ENCODE measurements at places on chromosomes 11 and 22.

GRCh38 chr11:110095554-110095953, 2.4 kb downstream of the ZC3H12C start:
- DNase-seq, result no peak

- DNase-seq, result no peak
These were observed 86.3 kb upstream of the HMGXB4 start for GRCh38 chr22:35170716-35171697.

- DNase-seq, result no peak
These were observed 283.3 kb upstream of the ARHGAP42 start for GRCh38 chr11:100403816-100404215.

- peak; percentile 69 for DNase-seq
These were observed 23.0 kb downstream of the POU2AF1 start for GRCh38 chr11:111355956-111356659.

DNA sequence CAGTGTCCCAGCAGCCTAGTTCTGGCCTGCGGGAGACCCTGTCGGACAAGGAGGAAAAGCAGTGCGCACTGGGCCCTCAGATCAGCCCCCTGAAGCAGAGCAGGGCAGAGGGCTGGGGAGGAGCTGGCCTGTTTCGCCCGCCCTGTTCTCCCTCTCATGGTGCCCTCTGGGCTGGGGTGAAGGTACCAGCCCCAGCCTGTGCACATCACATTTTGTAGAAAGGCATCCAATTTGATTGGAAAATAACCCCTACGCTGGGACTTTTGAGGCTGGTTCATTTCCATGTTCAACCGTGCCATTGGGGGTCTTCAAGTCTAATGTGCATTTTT, 832 bp upstream of the NAP1L4 start:
- no peak for DNase-seq

GRCh38 chr11:127803755-127804154, 783.6 kb downstream of the ETS1 start:
- no peak for DNase-seq

DNA sequence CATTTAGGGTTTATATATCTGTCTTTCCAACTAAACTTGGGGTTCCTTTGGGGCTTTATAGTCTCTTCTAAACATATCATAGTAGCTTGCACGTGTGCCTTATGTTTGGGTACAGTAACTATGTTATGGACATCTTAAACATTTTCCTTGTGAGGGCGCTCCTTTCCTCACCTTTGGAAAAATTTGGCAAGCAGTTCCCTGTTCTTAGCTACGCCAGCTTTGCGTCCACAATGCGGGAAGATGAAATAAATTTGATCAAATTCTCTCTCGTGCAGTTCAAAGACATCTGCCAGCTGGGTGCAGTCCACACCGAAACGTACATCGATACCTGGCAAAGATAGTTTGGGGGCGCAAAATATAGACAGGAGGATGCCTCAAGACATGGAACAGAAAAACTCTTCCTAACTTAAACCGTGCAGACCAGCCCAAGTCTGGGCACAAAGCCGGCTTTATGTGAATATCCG, 548 bp downstream of the FDXACB1 start:
- no peak for DNase-seq

DNA sequence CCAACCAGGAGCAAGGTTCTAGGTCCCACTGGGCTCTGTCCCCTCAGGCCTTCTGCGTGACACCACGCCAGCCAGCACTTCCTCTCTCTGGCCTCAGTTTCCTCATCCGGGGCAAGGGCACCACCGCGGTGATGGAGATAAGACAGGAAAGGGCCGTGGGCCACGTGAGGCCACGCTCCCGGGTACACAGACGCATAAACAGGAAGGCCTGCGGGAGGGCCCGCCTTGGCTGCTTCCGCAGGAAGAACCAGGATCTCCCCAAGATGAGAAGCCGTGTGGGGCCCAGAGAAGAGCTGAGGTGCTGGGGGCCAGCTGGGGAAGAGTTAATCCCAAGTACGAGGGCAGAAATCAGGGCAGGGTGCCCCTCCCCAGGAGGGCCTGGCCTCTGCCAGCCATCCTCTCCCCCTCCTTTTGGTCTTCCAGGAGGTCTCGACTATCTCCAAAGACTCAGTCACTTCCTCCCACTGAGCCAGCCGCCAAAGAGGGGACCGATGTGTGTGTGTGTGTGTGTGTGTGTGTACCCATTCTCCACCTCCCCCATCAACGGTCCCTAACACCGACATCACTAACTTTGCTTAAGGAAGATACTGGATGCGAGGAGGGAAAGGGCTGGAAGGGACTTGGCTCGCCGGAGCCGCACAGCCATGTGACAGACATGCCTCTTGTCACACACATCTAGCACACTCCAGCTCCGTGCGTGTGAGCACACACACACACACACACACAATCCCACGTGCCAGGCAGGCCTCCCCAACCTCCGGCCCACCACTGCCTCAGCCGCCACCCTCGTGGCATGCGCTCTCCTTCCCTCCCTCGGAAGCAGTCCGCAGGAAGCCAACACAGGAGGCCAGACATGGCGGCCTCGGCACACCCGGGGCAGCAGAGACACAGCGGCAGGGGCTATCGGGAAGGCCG, 1.4 kb downstream of the MFNG start:
- no peak for DNase-seq

DNA sequence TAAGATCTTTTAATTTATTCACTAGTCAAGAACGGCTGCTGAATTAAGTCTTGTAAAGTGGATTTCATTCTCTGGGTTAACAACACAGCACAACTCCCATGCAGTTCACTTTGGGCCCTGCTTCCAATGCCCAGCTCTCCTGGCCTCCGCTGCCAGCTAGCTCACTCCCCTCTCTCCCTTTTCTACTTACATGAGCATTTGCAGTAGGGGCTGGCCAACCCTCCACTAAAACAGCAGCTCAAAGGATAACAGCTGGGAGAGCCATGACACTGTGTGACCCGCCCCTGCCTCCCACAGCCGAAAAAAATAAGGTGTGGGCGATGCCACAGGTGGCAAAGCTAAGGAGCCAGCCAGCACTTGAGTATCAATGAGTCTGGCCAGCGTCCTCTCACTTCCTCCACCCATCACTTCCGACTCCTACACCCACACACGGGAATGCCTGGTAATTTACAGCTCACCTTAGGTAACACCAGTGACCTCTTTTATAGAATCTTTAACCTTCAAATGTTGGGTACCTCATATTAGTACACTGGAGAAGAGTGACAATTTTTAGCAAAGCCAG, 56.8 kb downstream of the DGCR2 start:
- DNase-seq, result no peak

- DNase-seq, result no peak
These were observed 43.8 kb downstream of the CELF1 start for GRCh38 chr11:47509077-47509536.

GRCh38 chr11:85826116-85826855, 15.3 kb upstream of the SYTL2 start:
- DNase-seq, result no peak

- DNase-seq, result no peak
These were observed 3.9 kb downstream of the OR51B4 start for GRCh38 chr11:5297721-5298323.

- DNase-seq, result no peak
These were observed 112.6 kb downstream of the ST3GAL4 start for GRCh38 chr11:126468102-126468521.

DNA sequence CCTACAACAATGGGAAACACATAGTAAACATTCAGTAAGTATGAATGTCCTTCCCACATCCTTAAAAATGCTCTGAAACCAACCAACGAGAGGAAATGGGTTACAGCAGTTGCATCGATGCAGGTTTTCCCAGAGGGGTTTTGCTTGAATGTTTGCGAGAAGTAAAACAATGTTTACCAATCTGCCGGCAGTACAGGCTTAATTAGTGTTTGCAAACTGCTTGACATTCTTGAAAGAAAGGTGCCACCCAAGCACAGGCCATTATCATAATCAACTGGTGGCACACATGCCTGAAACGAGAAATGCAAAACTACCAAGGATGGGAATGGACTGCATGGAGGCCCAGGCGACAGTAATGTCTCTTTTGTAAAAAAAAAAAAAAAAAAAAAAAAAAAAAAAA, 27.1 kb upstream of the OPCML start:
- no peak for DNase-seq

- DNase-seq, result no peak
These were observed 16.8 kb downstream of the MUC2 start for GRCh38 chr11:1091332-1092083.

DNA sequence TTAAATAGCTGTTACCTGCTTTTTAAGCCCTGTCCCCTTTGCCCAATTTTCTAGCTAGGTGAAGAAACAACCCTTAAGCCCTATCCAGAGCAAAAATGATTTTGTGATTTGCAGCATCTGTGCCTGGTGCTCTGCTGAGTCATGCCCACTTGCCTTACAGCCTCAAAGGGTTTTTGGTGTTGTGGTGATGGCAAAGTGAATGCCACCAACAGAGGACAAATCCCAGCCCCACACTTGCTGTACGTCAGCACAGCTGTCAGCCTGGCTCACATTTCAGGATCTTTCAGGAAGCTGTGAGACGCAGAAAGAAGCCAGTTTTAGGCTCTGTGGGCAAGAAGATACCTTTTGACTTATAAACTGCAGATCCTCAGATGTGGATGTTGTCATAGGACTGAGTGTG, 401.7 kb downstream of the TENM4 start:
- DNase-seq, result no peak

Data from NCI-H2081 treated with DMSO at 0.1 percent for 48 hours (cell line).